ENCODE measurements at places on chromosomes 16 and 17.

DNA sequence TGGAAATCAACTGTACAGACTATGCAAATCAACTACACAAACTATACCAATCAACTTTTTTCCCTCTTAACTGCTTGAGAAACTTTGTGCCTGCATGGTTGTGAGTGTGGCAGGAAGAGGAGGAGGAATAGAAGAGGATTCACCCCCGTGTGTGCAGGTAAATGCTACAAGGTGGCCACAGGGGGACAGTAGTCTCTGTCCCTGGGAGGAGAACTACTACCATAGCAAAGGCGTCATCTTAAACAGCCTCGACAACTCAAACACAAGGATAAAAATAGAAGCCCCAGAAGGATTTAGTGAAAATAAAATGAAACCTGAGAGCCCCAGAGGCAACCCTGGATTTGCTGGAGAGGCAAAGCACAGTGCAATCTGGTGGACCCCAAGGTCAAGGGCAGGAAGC lies 199.5 kb upstream of the DYNLRB2 start:
- DNase-seq = no peak

DNA sequence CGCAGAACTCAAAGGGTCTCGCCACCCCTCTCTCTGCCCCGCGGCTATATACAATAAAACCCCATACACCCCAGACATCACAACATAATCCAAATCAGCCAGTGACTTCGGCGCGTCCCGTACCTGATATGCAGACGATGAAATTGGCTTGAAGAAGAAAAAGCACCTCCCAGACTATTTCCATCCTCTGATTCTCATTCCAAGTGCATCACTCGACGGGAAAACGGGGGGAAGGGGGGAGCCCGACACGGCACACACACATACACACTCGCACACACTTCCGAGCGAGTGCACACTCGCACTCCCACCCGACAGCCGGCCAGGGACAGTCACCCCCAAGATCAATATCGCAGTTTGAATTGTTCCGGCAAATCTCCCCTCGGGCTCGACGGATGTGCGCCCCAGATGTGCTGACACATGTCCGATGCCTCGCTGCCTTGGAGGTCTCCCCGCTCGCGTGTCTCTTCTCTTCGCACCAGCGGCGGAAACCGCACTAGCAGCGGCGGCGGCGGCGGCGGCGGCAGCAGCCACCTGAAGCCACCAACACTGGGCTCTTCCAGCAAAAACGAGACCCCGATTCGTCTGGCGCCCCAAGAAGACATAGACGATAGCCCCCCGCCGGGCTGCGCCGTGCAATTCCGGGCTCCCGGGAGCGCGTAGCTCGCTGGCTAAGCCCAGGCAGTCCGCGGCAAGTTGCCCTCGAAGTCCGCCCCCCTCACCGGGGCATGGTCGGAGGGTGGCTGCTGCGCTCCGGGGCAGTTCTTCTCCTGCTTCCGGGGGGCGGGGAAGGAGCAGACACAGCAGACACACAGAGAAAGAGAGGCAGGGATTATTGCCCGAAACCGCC lies 688 bp downstream of the CA10 start:
- no peak for DNase-seq

GRCh38 chr17:31289790-31290189 lies 7.2 kb downstream of the OMG start:
- DNase-seq = no peak

DNA sequence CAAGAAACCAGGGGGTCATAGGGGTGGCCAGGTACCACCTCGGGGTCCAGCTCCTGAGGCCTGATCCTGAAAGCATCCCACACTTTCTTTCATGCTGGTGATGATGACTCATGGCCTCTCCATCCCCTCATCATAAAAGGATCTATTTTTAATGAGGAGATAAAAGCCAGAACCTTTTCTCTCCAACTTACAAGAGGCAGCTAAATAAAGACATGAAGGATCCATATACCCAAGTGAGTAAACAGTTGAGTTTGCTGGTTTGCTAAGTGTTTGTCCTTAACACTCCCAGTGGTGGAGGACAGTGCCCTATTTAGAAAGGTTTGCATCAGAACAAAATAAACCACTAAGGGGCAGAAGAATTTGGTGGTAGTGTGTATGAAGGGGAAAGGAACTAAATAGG lies 383.8 kb downstream of the GRIN2A start:
- no peak for DNase-seq

- DNase-seq = no peak
Measured at GRCh38 chr17:7468290-7468689, 11.1 kb downstream of the ZBTB4 start.

DNA sequence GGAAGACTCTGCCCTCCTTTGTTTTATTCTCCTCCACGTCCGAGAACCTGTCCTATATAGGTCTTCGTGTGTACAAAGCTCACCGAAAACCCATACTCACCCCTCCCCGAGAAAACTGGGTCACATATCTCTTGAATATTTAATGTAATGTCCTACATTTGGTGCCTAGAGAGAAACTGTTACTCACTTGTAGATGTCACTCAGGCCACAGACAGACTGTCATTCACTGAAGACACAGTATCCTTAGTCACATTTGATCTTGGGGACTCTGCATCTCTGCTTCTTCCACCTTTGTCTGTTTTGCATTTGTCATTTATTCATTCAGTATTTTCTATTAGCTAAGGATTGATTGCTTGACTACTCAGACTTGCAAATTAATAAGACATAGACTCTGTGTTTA lies 131.8 kb upstream of the TBX2 start:
- no peak for DNase-seq

- DNase-seq = no peak
Measured at GRCh38 chr16:82108774-82109173, 61.2 kb downstream of the MPHOSPH6 start.

DNA sequence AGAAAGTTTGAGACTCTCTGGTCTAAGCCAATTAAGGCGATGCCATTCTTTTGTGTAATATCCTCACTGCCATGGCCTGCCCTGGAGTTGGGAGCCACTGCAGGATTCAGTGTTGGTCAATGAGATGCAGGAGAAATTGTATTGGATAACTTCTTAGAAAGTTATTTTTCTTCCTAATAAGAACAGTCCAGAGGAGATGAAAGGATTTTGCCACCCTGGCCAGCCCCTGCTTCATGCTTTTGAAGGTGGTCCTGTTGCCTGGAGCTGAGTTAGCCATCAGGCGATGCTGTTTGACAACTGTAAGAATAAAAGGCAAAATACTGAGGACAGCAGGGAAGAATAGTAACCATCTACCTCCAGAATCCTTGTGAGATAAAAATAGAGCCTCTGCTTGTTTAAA lies 35.4 kb upstream of the CNTNAP4 start:
- no peak for DNase-seq

DNA sequence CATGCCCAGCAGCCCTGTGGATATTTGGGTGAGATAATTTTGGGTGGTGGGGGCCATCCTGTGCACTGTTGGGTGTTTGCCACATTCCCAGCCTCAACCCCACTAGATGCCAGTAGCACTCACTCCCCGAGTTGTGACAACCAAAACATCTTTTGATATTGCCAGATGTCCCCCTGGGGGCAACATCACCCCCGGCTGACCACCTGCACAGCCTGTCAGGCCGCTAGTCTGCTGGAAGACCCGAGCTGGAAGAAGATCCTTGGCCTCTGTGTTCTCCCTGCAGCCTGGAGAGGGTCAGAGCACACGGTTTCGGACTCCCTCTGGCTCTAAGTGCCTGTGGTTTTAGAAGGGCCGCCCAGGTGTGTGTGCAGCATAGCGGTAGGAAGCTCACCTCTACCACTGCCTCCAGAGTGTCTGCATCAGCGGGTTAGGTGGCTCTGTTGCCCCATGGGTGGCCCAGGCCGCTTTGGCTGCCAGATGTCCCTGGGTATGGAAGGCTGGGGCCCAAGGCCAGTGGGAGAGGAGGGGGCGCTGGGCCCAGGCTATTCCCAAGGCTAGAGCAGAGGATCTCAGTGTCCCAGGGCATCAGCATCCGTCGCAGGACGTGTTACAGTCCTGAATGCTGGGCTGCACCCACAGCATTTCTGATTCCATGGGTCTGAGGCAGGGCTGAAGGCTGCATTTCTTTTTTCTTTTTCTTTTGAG lies 195.8 kb upstream of the GSE1 start:
- no peak for DNase-seq

- no peak for DNase-seq
Measured at GRCh38 chr16:2471653-2472487, 773 bp downstream of the NTN3 start.

DNA sequence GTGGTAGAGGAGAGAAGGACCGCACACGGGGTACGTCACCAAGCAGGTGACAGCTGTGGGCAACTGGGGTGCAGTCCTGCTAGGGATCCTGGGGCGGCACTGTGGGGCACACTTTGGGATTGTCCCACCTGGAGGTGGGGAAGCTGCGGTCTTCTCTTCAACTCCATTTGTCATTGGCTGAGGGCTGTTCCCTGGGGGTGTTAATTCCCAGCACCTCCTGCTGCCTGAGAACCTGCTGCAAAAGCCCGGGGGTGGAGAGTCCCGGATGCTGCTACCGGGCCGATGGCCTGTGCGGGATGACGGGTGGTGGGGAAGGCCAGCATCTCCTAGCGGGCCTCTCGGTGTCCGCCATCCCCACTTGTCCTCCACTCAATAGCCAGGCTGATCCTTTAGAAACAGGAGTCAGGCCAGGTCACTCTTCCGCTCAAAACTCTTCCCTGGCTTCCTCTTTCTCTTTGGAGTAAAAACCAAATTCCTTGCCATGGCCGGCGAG lies 100.2 kb downstream of the CYLD start:
- no peak for DNase-seq

DNA sequence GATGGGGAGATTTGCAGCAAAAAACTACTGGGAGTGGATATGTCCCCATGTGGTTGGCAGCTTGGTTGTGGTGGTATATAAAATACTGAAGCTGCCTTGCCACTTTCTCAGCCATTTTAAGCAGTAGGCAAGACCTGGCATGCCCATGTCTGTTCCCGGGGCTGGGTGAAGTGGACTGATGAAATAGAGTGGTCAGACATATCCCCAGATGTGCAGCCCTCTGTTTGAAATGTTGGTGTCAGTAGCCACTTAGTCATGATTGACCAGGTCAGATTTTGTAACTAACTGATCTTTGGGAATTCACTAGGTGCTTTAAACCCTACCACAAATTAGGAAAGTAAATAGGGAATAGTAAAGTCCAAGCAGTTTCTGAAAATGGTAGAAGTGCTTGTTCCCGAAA lies 151.6 kb downstream of the PHKB start:
- DNase-seq = no peak

- no peak for DNase-seq
Measured at GRCh38 chr17:41073676-41074075, 8.0 kb upstream of the KRTAP2-4 start.

GRCh38 chr16:14628806-14629611 lies 1.1 kb downstream of the PARN start:
- DNase-seq = no peak

- no peak for DNase-seq
Measured at GRCh38 chr17:79575229-79575628, 35.6 kb downstream of the RBFOX3 start.

- DNase-seq = no peak
Measured at GRCh38 chr16:48292452-48292851, 45.1 kb upstream of the ABCC11 start.

- no peak for DNase-seq
Measured at GRCh38 chr16:83552228-83552627, 255.6 kb upstream of the HSBP1 start.

DNA sequence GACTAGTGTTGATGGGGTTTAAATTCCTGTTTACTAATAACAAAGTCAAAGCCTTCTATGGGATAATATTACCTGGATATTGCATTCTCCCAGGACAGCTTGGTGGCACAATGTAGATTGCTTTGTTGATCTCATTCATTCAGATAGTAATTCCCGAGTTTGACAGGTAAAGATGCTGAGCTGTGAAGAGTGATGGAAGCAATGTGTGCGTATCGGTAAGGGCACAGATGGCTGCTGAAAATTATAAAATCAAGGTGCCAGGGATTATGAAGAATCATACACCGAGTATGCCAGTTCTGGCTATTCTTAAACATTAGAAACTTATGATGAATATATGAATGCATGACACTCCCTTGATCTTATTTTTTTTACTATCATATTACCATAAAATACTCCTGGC lies 100.6 kb upstream of the CNTNAP4 start:
- no peak for DNase-seq

DNA sequence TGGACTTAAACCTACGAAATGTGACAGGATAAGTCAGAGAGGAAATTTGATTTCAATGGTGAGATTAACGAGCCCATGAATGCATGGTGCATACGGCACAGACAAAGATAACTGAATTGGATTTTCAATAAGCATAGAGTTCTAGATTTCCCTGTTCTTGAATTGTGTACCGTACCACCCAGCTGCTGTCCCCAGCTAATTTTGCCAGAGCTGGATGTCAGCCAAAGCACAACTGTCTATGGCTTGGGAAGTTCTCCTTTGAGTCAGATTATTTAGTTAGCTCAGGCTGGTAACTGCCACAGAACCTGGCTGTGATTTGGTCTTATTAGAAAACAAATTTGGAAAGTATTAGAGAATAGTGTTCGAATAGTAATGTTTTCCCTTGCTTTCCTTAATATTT lies 143.1 kb downstream of the CDH13 start:
- no peak for DNase-seq

DNA sequence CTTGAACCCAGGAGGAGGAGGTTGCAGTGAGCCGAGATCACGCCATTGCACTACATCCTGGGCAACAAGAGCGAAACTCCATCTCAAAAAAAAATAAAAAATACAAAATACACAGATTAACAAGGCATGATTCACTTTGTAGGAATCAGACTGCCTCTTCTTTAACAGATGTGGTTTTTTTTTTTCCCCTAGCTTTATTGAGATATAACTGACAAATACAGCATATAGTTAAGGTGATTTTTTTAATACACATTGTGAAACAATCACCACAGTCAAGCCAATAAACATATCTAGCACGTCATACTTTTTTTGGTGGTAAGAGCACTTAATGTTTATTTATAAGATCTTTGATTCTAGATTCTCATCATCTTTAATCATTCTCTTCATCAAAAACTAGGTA lies 87.8 kb downstream of the SPAG9 start:
- no peak for DNase-seq

- DNase-seq = no peak
Measured at GRCh38 chr16:15403392-15403995, 7.9 kb downstream of the MPV17L start.

- DNase-seq = no peak
Measured at GRCh38 chr16:50992350-50993032, 158.6 kb downstream of the SALL1 start.

DNA sequence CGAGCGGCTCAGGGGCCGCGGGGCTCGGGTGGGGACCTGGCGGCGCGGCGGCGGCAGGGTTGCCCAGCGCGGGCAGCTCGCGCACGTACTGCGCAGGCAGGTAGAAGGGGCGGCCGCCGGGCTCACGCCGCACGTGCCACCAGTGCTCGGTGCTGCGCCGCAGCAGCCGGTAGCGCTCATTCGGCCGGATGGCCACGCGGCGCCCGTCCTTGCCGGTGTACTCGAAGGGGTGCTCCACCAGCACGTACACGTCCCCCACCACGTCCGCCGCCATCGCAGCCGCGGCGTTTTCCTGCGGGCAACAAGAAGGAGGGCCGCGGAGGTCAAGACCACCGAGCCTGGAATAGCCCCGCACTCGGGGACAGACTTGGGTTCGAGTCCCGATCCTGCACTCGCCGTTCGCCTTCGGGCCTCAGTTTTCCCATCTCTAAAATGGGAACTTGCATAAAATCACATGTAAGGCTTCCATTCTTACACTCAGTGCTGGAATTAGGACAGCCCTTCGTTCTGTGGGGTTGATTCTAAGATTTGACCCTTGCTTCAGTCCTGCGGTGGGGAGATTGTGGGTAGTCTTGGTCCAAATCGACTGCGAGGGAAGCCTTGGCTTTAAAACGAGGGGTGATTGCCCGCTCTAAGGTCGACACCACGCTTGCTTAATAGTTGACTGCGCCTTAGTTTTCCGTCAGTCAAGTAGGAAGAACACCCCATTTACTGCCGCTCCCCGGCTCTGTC lies 2.5 kb downstream of the ARHGAP27 start:
- no peak for DNase-seq

Data from stimulated activated CD4-positive, alpha-beta T cell treated with anti-CD3 and anti-CD28 coated beads, Interleukin-1b, Interleukin-23, amount 100 ng/mL, for 1 hour (primary cell).